ENCODE measurements at places on chromosomes 1 and 21. TPM values are rescaled to one million over a fixed set of nuclear protein-coding genes. Genes with fewer than 3 reads are reported as not detected.

DNA sequence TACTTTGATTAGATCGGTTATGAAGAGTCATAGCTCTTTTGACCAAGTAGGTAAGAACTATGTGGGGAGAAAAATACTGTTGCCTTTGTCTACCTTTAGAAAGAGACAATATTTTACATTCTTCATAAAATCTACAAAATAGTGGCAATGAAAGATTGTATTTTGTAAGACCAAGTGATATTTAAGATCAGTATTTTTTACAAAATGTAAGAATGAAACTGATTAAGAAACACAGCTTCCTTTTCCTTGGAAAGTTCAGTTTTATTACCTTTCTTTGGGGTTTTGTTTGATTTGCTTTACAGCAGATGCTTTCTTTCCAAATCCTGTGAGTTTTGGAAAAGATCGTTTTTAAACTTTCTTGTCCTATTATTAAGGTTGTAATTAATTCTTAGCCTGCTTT is 69.8 kb downstream of the SLC35A3 start:
- H3K36me3 ChIP-seq: no peaks in the 10 kb centered on the region
- peaks cover 16% of the 10 kb centered on the region for H3K4me1 ChIP-seq
- DNase-seq: no peak
- peak overlapping the region; percentile 98 for H3K27ac ChIP-seq

DNA sequence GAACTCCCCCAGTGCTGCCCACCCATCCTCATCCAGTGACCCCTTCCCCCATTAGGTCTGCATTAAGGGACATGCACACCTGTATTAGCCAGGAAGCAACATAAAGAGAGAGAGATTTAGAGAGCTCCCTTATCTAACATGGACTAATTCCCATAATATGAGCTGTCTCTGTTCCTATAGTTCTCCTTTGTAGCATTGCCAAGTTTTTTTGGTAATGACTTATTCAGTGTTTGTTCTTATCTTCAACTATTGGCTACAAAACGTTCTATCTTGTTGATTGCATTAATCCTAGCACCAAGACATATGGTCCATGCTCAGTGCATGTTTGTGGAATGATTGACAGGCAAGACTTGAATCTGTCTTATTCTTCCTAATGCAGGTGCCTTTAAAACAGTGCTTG is 264.0 kb downstream of the ADGRL2 start:
- no peak for DNase-seq
- no peaks in the 10 kb centered on the region for H3K36me3 ChIP-seq
- H3K4me3 ChIP-seq: no peak overlapping the region
- H3K27me3 ChIP-seq: no peaks in the 10 kb centered on the region

DNA sequence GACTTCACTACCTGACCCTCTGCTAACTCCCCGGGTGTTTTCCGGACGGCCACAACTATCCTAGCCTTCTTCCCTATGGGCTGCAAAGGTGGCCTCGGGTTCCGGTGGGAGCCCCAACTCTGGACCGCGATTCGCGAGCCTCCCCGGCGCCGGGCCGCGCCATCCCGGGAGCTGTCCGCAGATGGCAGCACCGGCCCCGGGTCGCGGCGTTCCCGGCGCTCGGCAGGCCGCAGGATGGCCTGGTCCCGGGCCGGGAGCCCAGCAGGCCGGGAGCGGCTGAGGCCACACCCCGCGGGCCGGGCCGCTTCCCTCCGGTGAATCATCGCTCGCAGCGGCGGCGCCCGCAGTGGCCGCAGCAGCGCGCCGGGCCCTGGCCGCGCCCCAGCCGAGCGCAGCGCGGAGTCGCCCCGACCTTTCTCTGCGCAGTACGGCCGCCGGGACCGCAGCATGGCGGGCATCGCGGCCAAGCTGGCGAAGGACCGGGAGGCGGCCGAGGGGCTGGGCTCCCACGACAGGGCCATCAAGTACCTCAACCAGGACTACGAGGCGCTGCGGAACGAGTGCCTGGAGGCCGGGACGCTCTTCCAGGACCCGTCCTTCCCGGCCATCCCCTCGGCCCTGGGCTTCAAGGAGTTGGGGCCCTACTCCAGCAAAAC is at the start of gene CAPN2:
Gene CAPN2, plus strand, starts transcription at position 346 of the 656 bp plus-strand sequence. Its CDS starts 102 bp downstream, at position 448.
- H3K4me3 ChIP-seq: peak within 1 kb of the TSS; percentile 82
- H3K36me3 ChIP-seq: no peaks in the 10 kb centered on the region
- H3K27me3 ChIP-seq: no peaks in the 10 kb centered on the region
- peak; percentile 84 for DNase-seq
- H3K4me1 ChIP-seq: peaks cover 41% of the 10 kb centered on the region

DNA sequence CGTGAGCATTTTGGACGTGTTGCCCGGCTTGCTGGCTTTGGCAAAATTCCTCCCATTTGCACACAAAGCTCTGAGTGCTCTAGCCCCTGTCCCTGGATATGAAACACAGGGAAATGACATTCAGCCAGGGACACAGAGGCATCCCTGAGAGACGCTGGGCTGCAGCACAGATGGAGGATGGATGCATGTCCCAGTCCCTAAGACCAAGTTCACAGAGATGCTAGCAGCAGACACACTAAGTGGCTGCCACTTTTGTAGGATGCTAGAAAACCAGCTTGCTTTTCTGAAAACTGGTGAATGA is 12.5 kb downstream of the ACTRT2 start:
- no peaks in the 10 kb centered on the region for H3K36me3 ChIP-seq
- H3K4me1 ChIP-seq: no peaks in the 10 kb centered on the region
- no peaks in the 10 kb centered on the region for H3K27me3 ChIP-seq
- no peak overlapping the region for H3K4me3 ChIP-seq
- H3K27ac ChIP-seq: no peak overlapping the region
- DNase-seq: no peak

DNA sequence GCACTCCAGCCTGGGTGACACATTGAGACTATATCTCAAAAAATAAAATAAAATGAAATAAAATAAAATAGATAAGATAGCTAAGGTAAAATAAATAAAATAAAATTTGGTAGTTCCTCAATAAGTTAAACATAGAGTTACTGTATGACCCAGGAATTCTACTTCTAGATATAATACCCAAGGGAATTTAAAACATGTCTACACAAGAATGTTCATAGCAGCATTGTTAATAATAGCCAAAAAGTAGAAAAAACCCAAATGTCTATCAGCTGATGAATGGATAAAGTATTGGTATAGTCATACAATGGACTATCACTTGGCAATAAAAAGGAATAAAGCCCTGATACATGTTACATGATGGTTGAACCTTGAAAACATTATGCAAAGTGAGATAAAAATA is 47.8 kb downstream of the CEP350 start:
- no peaks in the 10 kb centered on the region for H3K27me3 ChIP-seq
- H3K4me3 ChIP-seq: no peak overlapping the region
- no peak for DNase-seq
- no peak overlapping the region for H3K27ac ChIP-seq
- no peaks in the 10 kb centered on the region for H3K4me1 ChIP-seq

- no peak overlapping the region for H3K4me3 ChIP-seq
- H3K36me3 ChIP-seq: no peaks in the 10 kb centered on the region
- H3K4me1 ChIP-seq: peaks cover 39% of the 10 kb centered on the region
- no peaks in the 10 kb centered on the region for H3K27me3 ChIP-seq
- DNase-seq: no peak
Measured at GRCh38 chr1:58898739-58899586, 115.1 kb upstream of the JUN start.

GRCh38 chr1:161351482-161351881 is 16.2 kb downstream of the CFAP126 start:
- no peak overlapping the region for H3K4me3 ChIP-seq
- peaks cover 4% of the 10 kb centered on the region for H3K4me1 ChIP-seq
- no peaks in the 10 kb centered on the region for H3K27me3 ChIP-seq
- no peak for DNase-seq
- no peaks in the 10 kb centered on the region for H3K36me3 ChIP-seq
- H3K27ac ChIP-seq: no peak overlapping the region

DNA sequence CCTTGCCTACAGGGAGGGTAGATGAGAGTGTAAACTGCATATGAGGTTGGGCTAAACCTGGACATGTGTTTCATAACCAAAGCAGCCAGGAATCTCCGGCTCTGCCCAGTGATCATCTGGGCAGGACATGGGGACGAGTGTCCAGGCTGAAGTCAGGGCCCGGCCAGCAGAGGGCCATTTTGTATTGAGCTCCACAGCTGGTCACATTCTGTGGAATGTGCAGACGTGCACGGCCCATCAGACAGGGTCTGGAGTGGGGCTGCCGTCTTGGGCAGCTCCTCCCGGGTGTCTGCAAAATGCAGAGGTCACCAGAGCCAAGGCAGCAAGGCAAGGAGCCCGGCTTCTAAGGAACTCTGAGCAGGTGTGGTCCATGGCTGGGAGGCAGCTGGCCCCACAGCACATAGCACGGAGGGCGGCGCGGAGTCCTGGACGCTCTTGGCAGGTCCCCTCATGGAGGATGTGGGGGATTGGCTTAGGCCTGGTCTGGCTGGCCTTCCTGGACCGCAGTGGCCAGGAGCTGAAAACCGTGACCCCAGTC is 6.2 kb downstream of the LRRC3 start:
- no peak overlapping the region for H3K4me3 ChIP-seq
- H3K27me3 ChIP-seq: no peaks in the 10 kb centered on the region
- peaks cover 5% of the 10 kb centered on the region for H3K4me1 ChIP-seq
- no peak overlapping the region for H3K27ac ChIP-seq
- no peaks in the 10 kb centered on the region for H3K36me3 ChIP-seq
- DNase-seq: no peak

- peak; percentile 34 for DNase-seq
- H3K4me1 ChIP-seq: peaks cover 9% of the 10 kb centered on the region
- no peaks in the 10 kb centered on the region for H3K27me3 ChIP-seq
- H3K27ac ChIP-seq: no peak overlapping the region
Measured at GRCh38 chr1:236400061-236400603, 6.0 kb downstream of the EDARADD start.

- no peak overlapping the region for H3K27ac ChIP-seq
- no peak for DNase-seq
- H3K4me1 ChIP-seq: no peaks in the 10 kb centered on the region
Measured at GRCh38 chr1:44881011-44881632, 38.1 kb upstream of the PTCH2 start.

DNA sequence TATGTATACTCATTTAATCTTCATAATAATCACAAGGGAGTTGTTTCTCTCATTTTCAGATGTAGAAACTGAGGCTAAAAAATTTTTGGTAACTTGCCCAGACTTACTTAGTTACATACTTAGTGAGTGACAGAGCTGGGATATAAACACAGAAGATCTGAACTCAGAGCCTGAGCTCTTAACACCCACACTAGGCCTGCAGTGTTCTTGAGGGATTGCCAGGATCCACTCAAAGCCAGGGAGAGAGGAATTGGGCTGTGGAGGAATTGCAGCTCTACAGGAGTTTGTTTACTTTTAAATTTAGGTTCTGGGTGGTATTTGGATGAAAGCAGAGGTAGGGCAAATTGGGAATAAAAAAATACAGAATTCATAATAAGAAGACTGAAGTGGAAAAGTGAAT is 515.1 kb upstream of the PLXNA2 start:
- no peaks in the 10 kb centered on the region for H3K36me3 ChIP-seq
- no peaks in the 10 kb centered on the region for H3K27me3 ChIP-seq
- no peaks in the 10 kb centered on the region for H3K4me1 ChIP-seq
- no peak overlapping the region for H3K27ac ChIP-seq
- no peak overlapping the region for H3K4me3 ChIP-seq

DNA sequence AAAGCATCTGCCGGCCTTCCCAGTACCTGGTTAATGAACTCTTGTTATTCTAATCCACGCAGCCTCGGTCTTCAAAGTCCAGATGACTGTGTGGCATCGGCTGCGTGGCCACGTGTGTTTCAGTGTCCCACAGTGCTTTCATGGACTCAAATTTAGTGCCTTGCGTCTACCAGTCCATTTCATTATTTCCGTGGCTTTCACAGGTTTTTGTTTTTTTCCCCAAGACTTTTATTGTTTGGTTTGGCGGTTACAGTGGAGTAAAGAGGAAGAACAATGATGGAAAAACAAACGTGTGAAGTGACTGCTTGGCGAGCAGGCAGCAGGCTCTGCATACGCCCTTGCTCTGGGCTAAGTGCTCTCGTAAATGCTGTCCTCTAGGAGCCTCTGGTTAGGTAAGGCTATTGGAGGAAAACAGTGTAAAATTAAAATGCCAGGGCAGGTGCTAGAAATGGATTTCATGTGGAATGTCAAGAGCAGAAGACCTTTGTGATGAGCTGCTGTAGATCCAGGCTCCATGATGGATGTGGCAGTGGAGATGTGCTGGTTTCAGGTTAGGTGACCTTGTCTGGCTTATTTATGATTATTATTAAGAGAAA is 536.3 kb downstream of the KIF26B start:
- H3K4me3 ChIP-seq: no peak overlapping the region
- H3K27ac ChIP-seq: no peak overlapping the region
- H3K4me1 ChIP-seq: no peaks in the 10 kb centered on the region
- no peaks in the 10 kb centered on the region for H3K27me3 ChIP-seq

The IVL gene
- not detected for total RNA-seq

The ALG14 gene
- total RNA-seq: 3.3 TPM

The SYDE2 gene
- total RNA-seq: 30.8 TPM

The FCRL1 gene
- not detected for total RNA-seq

The MDM4 gene
- total RNA-seq: 85.1 TPM

The AGT gene
- 4.0 TPM for total RNA-seq

The KLF17 gene
- total RNA-seq: not detected

Data from thyroid gland (tissue), 4 donors.